T-helper 17 cell (primary cell): ENCODE measurements at places on chromosomes 12 and 14.

- no peak for DNase-seq
Measured at GRCh38 chr12:68452078-68452715, 120.0 kb upstream of the MDM1 start.

GRCh38 chr14:76413962-76414600, 38.1 kb downstream of the ESRRB start:
- DNase-seq, result no peak

- no peak for DNase-seq
Measured at GRCh38 chr14:21252149-21252548, 17.1 kb downstream of the HNRNPC start.

DNA sequence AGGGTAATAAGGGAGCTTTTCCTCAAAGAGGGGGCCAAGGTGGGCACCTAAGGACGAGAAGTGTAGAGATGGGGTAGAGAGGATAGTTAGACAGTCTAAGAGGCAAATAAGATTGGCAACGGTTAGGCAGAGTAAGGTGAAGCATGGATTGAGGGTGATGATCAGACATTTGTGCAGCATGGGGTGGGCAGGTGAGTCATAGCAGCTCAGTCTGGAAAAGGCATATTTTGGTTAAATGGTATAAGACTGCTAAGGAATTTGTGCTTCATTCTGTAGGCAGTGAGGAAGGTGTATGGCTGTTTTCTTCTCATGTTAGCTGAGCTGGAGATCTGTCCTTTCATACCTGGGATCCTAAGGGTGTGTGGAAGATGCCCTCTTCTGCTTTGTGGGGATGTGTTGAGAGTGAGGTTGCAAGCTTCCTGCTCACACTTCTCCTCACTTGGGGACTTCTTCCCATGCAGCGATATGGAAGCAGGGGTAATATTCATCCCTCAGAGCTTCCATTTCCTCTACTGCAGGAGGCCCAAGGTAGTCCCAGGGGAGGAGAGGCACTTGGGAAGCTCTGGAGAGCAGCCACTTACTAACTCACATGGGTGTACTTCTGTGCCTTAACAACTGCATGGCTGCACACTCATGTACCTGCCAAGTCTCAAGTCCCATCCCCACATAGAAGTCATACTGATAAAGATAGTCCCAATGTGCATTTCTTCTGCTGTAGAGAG, 28.9 kb downstream of the GSG1 start:
- DNase-seq, result no peak

DNA sequence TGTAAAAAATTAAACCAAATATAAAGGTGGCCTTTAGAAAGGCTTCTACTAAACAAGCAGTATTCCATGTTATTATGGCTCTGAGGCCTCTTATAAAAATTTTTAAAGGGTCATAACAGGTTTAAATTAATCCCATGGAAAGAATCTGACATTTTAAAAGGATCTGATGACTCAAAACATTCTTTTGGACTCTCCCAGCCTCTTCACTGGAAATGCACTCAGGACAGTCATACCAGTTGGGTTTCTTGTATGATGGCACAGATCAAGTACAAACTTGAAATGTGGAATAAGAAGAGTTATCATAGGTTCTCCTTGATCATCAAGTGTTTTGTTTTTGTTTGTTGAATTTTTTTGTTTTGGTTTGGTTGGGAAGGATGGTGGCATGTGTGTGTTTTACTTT, 50.8 kb downstream of the PPP2R5E start:
- DNase-seq, result no peak

- no peak for DNase-seq
Measured at GRCh38 chr12:41970744-41971143, 173.9 kb downstream of the GXYLT1 start.

GRCh38 chr14:101464310-101464983, 96.8 kb upstream of the DIO3 start:
- no peak for DNase-seq

GRCh38 chr12:92324849-92325500, 179.3 kb upstream of the BTG1 start:
- no peak for DNase-seq

GRCh38 chr14:89899917-89900663, 54.4 kb downstream of the EFCAB11 start:
- no peak for DNase-seq

GRCh38 chr12:38502415-38502814, 185.8 kb downstream of the ALG10B start:
- DNase-seq, result no peak

- no peak for DNase-seq
Measured at GRCh38 chr14:103514596-103515421, 7.8 kb downstream of the CKB start.

- DNase-seq, result no peak
Measured at GRCh38 chr12:49674318-49674981, 32.8 kb downstream of the FMNL3 start.

GRCh38 chr14:67539116-67539515, 6.0 kb downstream of the PLEKHH1 start:
- no peak for DNase-seq

DNA sequence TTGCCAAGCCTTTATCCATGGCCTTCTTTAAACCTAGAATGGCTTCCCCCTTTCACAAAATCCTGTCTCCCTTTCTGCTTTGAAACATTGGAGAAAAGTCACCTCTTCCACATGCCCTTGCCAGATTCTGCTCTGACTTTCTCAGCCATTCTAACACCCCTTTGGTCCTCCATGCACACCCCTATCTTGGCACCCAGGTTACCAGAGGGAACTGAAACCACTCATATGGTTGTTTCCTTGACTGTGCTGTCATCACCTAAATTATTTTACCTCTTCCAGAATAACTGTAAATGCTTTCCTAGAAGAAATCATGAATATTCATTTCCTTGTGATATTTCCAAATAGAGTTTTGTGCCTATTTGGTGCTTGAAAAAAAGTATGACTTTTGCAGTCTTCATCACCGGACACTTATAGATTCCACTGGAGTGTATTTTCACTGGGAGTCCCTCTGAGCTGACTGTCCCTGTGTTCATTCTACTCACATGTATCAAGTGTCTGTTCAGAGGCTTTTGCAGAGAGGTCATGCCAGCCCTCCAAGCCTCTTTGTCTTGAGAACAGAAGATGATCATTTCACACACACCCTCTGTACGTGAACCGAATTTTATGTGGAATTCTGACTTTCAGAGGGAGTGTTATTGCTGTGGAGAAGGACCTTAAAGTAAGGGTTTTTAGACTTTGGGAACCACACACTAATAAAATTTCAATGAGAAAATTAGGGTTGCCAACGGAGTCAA, 74.1 kb downstream of the PLXNC1 start:
- no peak for DNase-seq

GRCh38 chr14:103136388-103137271, 13.4 kb downstream of the TNFAIP2 start:
- no peak for DNase-seq

DNA sequence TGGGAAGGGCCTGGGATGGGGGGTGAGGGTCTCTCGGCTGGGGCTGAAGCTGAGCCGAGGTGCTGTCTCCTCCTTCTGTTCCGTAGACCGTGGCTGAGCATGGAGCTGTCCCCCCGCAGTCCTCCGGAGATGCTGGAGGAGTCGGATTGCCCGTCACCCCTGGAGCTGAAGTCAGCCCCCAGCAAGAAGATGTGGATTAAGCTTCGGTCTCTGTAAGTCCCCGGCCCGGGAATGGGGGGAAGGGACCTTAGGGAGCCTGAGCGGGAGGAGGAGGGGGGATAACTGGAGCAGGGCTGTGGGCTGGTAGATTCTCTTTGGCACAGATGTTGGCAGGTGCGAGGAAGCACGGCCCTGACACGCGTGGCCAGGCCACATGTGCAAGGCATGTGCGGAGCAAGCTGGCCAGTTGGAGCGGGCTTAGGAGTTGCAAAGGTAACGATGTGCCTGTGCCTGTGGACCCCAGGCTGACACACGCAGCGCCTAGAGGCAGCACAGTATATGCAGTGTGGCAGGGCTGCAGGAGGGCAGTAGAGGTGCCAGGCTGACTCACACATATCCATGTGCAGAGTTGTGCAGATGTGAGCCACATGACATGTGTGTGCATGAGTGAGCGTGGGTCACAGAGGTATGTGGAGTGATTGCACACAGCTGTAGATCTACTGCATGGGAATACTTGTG, 512 bp downstream of the PDE1B start:
- no peak for DNase-seq

GRCh38 chr14:90570461-90570860, 173.6 kb downstream of the CALM1 start:
- no peak for DNase-seq

DNA sequence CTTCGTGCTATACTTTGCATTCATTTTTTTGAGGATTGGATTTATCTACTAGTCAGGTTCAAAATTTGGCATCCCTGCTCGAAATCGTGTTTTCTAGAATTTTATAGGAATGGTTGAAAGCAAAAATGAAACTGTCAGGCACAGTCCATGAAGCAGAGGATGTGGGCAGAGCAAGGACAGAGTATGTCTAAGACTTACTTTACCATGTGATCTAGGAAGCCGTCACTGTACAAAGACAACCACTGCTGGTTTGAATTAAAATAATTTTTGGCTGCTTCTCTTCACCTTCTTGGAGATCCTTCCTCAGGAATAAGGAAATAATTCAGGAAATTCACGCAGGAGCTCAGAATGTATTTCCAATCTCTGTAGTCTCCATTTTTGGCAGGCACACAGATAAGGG, 31.6 kb upstream of the SGPP1 start:
- DNase-seq, result no peak
